ENCODE measurements at places on chromosomes 6 and 20. TPM values are rescaled to one million over a fixed set of nuclear protein-coding genes. Genes with fewer than 3 reads are reported as not detected.

Gene ME1
- 7.8 TPM for total RNA-seq

DNA sequence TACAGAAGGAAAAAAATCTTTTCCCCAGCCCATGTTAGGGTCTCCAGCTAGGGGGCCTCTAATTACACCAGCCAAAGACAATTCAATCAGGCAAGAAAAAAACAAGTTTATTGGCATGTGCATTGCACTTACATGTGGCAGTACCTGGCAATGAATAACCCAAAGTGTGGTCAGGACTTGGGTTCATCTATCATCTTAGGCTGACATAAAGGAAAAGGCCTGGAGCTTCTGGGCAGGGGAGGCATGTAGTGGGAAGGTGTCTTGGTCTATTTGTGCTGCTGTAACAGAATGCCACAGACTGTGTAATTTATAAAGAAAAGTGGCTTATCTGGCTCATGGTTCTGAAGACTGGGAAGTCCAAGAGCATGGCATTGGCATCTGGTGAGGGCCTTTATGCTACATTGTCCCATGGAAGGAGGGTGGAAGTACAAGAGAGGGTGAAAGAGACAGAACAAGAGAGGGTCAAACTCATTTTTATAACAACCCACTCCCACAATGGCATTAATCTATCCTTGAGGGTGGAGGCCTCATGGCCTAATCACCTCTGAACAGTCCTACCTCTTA, 4.4 kb upstream of the PYGB start:
- no peak overlapping the region for H3K27ac ChIP-seq
- H3K36me3 ChIP-seq: no peaks in the 10 kb centered on the region
- no peak overlapping the region for H3K4me3 ChIP-seq
- DNase-seq: no peak

DNA sequence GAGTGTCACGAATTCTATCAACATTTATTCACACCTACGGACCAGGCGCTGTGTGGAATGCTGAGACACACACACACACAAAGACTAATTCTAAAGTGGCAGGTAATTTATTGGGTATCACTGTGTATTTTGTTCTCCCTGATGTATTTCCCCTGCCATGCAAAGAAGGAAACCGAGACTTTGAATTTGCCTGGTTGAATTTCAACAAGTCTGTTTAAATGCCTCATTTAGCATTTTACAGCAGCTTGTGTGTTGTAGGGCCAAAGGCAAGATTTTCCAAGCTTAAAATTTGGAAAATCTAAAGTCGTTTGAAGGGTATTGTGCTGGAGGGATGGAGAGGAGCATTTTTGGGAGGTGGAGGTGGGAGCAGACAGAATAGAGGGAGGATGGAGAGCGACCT, 274.4 kb upstream of the ZFP64 start:
- no peaks in the 10 kb centered on the region for H3K4me1 ChIP-seq
- H3K36me3 ChIP-seq: no peaks in the 10 kb centered on the region
- no peaks in the 10 kb centered on the region for H3K27me3 ChIP-seq
- no peak for DNase-seq

DNA sequence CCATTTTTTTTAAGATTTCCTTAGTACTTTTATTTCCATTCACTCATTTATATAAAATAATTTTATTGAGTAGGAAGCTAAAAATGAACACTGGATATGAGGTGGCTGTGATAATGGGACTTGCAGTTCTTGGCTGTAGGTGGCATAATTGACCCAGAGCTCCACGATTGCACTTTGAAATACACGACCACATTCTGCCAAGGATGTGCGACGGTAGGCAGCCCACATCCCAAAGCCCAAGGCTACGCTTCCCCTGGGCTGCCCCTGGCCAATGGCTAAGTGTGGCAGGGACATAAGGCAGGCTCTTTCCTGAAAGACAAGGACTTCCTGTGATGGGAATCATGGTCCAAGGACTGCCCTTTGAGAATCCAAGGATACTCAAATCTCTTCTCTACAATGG, 43.7 kb upstream of the ADTRP start:
- no peaks in the 10 kb centered on the region for H3K27me3 ChIP-seq
- no peak overlapping the region for H3K4me3 ChIP-seq
- H3K36me3 ChIP-seq: no peaks in the 10 kb centered on the region
- H3K27ac ChIP-seq: no peak overlapping the region

DNA sequence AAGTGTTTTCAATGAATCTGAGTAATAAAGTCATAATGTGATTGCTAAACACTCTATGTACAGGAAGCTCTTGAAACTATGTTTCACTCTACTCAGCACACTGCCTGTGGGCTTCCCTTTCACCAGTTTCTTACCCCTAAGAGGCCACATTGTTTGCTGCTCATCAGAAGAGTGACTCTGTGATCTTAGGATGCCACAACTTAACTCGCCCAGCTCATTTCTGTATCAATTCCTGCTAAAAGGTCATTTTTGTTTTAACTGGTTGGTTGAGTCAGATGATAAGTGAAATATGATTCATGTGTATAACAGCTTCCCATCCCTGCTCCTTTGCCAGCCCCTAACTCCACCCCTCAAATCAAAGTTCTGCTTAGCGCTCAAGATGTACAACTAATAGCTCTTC, 9.8 kb upstream of the NDUFAF4 start:
- no peaks in the 10 kb centered on the region for H3K27me3 ChIP-seq
- no peak for DNase-seq
- no peaks in the 10 kb centered on the region for H3K4me1 ChIP-seq
- no peaks in the 10 kb centered on the region for H3K36me3 ChIP-seq
- no peak overlapping the region for H3K27ac ChIP-seq

Data from H9 (cell line).